ENCODE measurements at places on chromosomes 12 and 14.

DNA sequence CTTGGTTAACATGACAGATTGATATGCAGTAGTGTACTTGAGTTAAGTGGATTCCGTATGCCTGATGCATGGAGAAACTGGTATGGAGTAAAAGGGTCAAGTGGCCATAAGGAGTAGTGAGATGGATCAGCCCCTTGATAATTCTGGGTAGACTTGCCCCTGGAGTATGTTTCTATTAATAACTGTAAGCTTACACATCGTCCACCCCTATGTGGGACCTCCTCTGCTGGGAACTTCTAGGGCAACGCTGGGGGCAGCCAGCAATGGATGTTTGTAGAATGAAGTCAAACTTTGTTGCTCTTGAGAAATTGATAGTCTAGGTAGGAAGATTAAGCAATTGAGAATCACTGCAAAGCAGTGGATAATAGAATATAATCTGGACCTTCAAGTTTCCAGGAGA is 3.5 kb downstream of the C12orf75 start:
- DNase-seq: no peak

- peak; percentile 3 for DNase-seq
Measured at GRCh38 chr12:28446031-28446430, 255.8 kb downstream of the CCDC91 start.

DNA sequence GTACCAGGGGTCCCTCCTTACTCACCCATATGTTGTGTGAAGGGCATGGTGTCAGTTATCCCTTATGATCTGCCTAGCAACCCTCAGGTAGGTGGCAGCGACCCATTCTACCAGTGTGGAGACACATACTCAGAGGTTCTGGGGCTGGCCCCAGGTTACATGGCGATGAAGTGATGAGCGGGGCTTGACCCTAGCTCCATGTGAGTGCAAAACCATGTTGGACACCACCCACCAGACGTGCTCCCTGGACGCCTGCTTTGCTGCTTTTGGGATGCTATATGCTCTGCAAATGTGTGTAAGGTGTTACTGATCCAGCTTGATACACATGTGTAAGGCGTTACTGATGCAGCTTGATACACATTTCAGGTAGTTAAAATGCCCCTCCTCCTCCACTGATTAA is 33.3 kb downstream of the EP400 start:
- DNase-seq: no peak

GRCh38 chr12:83826112-83826511 is 1086.5 kb downstream of the SLC6A15 start:
- peak; percentile 16 for DNase-seq

- DNase-seq: no peak
Measured at GRCh38 chr14:101082036-101082435, 178.5 kb upstream of the RTL1 start.

DNA sequence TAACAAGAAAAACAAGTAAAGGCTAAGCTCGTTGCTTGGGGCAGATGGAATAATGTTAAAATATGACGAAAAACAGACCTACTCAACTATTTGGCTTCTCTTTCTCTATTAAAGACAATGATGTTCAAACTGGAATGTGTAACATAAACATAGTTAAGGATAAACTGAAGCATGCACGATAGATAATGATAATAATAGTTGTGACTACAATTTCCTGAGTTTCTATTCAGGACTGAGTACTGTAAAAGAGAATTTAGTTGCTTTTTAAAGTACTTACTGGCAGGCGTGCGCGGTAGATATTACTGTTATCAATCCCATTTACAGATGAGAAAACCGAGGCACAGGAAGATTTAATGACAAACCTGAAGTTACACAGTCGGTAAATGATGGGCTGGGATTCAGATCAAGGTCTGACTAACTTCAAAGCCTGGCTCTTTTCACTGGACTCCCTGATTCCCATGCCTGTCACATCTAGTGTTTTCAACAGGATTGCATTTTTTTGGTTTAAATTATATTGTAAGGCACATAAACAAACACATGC is 103.0 kb downstream of the CRADD start:
- no peak for DNase-seq

- no peak for DNase-seq
Measured at GRCh38 chr14:97625477-97625876, 828.3 kb downstream of the VRK1 start.

- DNase-seq: no peak
Measured at GRCh38 chr12:131385313-131386166, 325.4 kb upstream of the SFSWAP start.

DNA sequence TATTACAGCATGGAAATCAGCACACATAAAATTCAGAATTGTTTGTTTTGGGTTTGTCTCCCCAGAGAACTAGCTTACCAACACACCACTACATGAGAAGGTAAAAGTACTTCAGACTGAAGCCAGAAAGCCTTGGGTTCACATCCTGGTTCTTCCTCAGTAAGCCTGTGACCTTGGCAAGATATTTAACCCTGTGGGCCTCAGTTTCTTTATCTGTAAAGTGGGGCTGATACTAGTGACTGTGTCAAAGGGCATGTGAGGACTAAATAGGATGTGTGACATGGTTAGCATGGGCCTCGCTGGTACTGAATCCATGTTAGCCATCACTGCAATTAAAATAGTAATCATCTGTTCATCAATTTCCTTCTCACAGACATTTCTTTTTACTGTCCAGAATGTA is 366.1 kb downstream of the MED13L start:
- DNase-seq: no peak

DNA sequence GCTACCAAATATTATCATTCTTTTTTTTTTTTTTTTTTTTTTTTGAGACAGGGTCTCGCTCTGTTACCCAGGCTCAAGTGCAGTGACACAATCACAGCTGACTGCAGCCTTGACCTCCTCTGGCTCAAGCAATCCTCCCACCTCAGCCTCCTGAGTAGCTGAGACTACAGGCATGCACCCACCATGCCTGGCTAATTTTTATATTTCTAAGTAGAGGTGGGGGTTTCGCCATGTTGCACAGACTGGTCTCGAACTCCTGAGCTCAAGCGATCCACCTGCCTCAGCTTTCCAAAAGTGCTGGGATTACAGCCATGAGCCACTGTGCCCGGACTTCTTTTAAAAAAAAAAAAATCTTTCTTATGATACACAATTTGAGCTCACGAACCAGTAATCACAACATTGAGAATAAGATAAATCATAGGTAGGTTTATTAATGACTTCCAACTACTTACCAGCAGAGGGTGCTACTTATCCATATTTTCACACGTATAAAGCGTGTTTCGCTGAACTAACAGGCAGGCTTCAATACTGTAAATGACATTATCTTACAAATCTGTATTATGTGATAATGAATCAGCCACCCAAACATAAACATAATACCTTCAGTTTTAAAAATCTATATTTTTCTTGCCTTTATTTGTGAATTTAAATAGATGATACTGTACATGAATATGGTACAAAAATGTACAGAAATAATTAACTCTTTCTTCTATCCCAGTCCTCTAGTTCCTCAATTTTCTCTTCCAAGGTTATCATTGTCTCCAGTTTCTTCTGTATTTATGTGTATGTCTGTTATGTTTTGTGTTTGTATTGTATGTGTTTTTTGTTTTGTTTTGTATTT is 42.5 kb upstream of the BCAT1 start:
- DNase-seq: peak; percentile 47

DNA sequence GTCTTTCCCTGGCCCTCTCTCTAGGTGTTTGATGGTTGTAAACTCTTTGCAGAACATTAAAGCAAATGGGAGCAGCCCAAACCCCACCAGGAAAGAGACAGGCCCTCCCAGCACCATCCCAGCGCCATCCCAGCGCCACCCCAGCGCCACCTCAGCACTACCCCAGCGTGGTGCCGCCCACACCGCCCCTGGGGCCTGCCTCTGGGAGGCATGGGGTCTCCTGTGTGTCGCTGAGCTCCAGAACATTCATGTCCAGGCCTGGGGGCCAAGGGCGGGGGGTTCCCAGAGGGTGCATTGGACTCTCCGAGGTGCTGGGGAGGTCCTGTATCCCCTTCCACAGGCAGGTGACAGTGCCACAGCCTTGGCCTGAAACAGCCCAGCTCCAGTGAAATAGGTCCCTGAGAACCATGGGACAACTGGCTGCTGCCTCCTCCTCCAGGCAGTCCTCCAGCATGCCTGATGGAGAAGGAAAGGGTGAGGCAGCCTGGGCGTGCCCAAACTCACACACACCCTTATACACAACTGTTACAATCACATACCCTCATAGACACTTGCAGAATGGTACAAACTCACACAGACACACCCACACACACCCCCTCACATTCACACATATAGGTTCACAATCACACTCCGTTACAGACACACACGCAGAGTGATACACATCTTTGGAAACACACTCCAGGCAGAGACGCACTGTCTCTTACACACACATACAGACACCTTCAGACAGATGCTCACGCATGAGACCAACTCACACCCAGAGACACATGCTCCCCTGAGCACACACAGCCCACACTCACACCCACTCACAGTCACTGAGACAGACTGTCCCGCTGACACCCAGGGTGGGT is 44.4 kb upstream of the NCOR2 start:
- DNase-seq: no peak

DNA sequence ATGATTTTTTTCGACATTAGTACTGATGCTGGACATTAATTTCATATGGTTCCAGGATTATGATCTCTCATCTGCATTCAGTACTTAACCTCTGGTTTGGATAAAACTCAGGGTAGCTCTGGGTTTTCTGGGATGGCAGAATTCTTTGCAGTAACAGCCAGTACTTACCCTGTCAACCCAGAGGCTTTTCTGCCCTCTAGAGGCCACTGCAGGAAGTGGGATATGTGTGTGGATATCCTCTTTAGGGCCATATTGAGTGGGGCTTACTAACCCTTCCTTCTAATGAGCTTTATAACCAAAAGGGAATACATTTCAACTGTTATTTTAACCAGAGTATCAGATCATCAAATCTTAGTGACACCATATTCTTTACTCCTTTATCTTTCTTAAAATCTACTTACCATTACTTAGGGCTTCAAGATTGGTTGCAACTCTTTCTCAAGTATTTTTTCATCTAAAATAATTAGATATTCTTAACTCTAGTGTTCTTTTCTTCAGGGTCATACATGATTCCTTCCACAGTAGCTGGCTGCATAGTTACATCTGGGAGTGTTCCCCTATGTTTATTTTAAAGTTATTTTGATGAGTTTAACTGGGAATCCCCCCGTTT is 488.0 kb upstream of the STXBP6 start:
- DNase-seq: peak; percentile 15

GRCh38 chr12:116977465-116978380 is 67.0 kb downstream of the FBXW8 start:
- DNase-seq: peak; percentile 74

- peak; percentile 94 for DNase-seq
Measured at GRCh38 chr12:96427269-96427729, 27.1 kb upstream of the CDK17 start.

GRCh38 chr14:71377099-71377498 is 469.8 kb downstream of the PCNX1 start:
- DNase-seq: no peak

DNA sequence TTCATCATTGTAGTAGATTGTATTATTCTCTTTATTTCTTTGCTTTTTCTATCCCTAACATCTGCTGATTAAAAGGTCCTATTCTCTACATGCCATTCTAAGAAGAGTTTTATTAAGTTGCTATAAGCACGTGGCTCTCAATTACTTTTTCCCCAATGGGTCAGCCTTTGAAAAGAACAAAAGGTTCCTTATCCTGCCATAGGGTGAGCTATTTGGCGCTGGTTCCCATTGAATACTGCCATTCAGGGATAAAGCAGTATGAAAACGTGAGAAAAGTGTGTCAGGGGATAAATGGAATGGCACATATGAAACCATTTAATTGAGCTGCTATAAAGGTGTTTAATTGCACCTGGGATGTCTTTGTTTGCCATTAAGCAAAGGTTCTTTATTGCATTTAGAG is 80.9 kb downstream of the SYNE2 start:
- peak; percentile 90 for DNase-seq

GRCh38 chr12:128554546-128555304 is 269.0 kb downstream of the SLC15A4 start:
- DNase-seq: no peak

DNA sequence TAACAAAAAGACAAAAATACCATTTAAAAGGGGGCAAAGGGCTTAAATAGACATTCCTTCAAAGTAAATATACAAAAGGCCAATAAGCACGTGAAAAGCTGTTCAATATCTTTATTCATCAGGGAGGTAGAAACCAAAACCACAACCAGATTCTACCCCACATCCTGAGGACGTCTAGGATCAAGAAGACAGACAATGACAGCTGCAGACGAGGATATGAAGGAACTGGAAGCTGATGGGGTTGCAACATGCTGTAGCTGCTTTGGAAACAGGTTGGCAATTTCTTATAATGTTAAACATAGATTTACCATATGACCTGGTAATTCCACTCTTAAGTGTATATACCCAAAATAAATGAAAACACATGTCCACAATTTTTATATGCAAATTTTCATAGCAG is 85.1 kb upstream of the C14orf180 start:
- no peak for DNase-seq

DNA sequence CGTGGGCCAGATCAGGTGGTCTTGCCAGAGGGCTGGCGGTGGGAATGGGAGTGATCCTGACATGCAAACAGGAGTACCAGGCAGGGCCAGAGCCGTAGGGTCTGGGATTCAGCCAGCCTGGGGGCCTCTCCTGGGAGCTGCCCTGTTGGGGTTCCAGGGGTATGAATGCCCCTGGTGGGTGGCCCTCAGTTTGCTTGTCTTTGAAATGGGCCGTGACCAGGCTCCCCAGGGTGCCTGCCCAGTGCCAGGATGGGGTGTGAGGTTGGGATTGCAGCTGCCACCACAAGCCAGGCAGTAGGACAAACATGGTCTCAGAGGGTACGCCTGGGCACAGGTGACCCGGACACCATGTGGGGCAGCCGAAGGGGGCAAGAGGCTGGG is 168.8 kb downstream of the KIF26A start:
- no peak for DNase-seq

- peak; percentile 5 for DNase-seq
Measured at GRCh38 chr14:35261774-35262173, 30.4 kb upstream of the PSMA6 start.

DNA sequence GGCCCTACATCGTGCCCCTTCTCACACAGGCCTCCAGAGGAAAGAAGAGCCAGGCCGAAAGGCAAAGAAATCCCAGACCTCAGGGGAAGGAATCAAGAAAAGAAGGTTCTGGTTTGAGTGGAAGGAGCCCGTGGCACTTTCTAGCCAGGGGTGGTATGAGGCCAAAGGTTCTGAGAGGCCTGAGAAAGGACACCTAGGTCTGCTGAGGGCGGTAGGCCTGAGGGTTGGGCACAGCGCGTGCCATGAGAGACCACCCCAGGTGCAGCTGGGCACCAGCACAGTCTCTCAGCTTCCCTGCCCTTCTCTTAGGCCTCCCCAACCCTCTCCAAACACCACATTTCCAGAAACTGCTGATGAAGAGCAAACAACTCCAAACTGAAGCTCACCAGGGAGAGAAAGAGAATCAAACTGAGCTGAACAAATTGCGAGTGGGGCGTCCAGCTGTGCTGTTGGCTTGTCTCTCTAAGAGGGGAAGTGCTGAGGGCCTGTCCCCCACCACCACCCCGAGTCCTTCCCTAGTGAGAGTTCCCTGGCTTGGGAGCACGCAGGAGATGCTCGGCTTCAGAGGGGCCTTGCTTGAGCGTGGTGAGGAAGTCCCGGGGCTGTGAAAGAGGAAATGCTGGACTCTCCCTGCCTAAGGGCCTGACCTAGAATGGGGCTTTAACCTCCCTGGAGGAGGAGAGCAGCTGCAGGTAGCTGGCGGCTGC is 184.8 kb downstream of the ZFP36L1 start:
- DNase-seq: no peak
